ENCODE measurements at places on chromosomes 3 and 15.

DNA sequence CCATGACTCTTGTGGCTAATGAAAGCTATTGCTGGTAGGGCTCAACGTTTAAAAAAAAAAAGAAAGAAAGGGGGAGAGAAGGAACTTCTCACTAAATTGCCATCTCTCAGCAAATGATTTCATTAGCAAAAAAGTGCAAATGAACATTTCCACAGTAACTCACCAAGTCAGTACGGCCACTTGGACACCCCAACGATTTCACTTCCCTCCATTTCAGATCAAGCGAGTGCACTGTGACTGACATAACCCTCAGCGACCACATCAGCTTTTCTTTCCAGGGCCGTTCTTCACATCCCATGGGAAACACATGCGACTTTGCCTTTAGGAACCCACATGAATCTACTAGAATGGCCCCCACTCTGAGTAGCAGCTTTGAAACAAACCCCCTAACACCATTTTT lies 71.6 kb downstream of the OSBPL10 start:
- DNase-seq = no peak

- DNase-seq = no peak
Observed at GRCh38 chr15:94587113-94587512, 355.8 kb downstream of the MCTP2 start.

DNA sequence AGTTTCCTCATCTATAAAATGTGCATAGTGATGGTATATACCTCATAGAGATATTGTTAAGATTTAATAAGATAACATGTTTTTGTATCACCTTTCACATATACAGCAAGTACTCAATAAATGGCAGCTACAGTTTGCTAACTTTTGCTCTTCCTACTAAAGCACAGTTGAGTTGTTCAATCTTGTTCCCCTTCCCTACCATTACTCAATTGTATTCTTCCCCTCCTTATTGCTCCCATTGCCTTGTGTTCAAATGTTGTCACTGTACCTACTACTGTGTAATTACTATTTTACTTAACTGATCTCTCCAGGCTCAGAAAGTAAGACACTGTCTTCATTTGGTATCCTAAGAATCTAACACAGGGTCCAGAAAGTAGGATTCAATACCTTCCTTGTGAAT lies 5.5 kb downstream of the CD47 start:
- DNase-seq = no peak

DNA sequence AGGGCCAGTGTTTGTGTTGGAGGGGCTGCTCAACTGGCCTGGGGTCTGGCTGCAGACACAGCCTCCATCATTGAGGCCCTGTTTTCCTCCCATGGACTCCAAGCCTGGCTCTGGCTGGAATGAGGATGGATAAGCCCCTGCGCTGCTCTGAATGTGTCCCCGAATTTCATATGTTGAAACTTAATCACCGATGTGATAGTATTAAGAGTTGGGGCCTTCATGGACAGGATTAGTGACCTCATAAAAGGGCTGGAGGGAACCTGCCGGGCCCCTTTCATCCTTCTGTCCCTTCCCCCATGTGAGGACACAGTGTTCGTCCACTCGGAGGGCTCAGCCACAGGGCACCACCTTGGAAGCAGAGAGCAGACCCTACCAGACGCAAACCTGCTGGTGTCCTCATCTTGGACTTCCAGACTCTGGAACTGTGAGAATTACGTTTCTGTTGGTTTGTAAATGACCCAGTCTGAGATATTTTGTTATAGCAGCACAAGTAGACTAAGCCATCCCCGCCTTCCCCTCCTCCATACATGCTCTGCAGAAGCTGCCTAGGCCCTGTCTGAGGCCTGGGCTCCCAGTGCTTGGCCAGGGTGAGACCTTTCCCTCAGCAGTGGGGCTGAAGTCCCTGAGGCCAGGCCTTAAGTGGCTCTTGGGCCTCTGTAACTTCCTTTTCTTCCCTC lies 3.8 kb upstream of the LCTL start:
- no peak for DNase-seq

DNA sequence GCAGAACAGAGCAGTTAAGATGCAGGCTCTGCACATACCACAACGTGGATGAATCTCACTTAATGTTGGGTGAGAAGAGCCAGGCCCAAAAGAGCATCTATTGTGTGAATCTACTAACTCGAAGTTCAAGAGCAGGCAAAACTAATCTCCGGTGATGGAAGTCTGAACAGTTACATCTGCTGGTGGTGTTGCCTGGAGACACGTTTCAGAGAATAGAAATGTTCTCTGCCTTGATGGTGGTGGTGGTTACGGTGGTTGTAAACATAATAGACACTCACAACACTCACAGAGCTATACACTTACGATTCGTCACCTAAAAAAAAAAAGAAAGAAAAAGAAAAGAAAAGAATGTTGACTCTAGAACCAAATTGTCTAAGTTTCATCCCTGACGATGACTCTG lies 86.8 kb downstream of the LIPC start:
- DNase-seq = no peak

DNA sequence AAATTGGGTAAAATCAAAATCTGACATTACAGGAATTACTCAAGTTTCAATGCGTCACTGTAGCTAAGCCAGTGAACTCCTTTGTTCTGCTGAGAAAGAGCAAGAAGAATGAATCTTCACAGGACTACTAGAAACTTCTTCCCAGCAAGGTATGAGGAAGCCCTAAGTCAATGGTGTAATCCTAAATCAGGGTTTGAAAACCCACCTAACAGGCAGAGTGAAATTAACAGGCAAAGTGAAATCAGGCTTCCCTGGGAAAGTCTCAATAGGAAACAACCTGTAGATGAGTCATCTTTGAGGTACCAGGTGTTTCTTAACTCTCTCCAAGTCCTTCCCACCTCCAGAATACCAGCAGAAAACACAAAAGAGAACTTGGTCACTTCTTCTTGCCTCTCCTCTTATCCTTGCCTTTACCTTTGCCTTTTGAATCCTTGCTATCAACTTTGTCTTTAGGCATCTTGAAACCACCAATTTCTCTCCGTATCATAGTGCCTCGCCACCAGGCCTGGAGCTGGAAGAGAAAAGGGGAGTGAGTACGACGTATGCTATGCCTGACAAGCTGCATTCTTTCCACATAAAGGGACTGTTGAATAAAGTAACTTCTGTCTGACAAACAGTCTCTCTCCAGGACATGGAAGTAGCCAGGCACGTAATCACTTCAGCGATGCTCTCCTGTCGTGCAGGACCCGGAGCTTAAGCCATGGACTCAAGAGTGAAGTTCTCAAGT lies 60.6 kb upstream of the RPL35A start:
- DNase-seq = no peak

- no peak for DNase-seq
Observed at GRCh38 chr3:183198939-183199338, 36.4 kb upstream of the LAMP3 start.

- no peak for DNase-seq
Observed at GRCh38 chr3:109985943-109986555, 648.7 kb upstream of the DPPA4 start.

DNA sequence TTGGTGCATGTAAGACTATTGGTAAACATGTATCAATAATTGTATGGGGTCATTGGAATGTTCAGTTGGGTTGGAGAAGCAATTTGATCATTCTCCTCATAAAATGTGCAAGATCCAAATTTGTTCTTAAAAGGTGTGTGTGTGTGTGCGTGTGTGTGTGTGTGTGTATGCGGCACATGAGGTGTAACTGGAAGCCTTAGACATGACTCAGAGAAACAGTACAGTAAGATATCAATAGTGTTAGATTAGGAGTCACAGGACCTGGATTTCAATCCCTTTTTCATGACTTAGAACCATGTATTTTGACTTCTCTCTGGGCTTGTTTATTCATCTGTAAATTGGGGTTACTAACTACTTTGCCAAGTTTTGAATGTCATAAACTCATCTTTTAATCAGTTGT lies 38.3 kb downstream of the RSRC1 start:
- DNase-seq = no peak

GRCh38 chr3:22959593-22959992 lies 243.5 kb upstream of the UBE2E2 start:
- no peak for DNase-seq

DNA sequence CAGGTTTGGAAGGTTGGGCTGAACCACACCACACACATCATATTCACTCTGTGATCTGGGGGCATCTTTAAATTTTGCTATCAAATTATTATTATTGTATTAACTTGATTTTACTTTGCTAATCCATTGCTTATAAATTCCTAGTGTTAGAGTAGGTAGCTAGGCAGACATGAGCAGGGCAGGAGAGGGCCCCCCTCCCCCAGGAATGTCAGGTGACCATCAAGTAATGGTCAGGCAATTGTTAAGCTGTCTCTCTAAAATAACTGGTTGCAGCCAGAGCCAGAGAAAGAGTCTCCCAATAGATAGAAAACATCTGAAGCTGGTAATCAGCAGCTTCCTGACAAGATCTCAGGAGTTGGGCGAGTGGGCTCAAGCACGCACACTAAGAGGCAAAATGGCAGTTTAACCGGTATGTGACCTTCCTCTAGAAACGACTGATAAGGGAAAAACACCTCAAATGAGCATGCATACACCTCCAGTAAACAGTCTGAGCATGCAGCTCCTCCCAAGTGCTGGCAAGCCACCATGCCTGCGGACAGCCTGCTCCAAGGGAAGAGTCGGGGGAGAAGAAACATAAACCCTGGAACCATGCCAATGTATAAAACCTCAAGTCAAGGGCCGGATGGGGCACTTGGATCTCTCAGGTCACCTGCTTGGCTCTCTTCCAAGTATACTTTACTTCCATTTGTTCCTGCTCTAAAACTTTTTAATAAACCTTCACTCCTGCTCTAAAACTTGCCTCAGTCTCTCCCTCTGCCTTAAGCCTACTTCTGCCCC lies 3.1 kb upstream of the CXCR6 start:
- no peak for DNase-seq

DNA sequence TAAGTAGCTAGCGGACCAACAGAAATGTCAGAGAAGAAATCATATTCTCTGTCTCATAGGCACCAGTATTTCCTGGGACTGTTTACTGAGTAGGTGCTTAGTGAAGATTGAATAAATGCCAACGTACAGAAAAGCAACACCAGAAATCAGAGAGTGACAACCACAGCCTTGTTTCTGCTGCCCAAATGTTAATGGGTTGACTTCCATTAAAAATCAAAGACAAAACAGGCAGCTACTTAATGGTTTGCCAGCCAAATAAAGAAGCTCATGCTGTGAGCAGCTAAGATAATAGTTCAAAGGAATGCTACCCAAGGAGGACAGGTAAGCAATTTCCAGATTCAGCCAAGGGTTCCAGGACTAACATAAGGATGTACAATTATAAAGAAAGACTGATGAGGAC lies 270.7 kb downstream of the THSD4 start:
- no peak for DNase-seq

- no peak for DNase-seq
Observed at GRCh38 chr3:77967621-77968020, 927.7 kb downstream of the ROBO2 start.

DNA sequence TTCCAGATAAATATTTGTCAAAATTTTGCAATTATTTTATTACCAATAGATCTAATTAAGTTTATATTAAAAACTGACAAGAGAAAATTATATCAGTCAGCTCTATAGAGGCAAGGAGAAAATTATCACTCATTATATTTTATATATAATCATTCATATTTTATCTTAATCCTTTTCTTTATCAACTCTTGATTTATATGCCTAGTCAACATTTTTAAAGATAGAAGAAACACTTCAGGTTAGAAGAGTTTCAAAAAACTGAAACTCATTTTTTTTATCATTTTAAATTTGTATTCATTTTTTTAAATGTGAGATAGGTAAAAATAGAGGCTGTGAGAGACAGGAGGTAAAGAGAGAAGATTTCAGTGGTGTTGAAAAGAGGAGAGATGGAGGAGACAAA lies 217.3 kb upstream of the P2RY1 start:
- no peak for DNase-seq

DNA sequence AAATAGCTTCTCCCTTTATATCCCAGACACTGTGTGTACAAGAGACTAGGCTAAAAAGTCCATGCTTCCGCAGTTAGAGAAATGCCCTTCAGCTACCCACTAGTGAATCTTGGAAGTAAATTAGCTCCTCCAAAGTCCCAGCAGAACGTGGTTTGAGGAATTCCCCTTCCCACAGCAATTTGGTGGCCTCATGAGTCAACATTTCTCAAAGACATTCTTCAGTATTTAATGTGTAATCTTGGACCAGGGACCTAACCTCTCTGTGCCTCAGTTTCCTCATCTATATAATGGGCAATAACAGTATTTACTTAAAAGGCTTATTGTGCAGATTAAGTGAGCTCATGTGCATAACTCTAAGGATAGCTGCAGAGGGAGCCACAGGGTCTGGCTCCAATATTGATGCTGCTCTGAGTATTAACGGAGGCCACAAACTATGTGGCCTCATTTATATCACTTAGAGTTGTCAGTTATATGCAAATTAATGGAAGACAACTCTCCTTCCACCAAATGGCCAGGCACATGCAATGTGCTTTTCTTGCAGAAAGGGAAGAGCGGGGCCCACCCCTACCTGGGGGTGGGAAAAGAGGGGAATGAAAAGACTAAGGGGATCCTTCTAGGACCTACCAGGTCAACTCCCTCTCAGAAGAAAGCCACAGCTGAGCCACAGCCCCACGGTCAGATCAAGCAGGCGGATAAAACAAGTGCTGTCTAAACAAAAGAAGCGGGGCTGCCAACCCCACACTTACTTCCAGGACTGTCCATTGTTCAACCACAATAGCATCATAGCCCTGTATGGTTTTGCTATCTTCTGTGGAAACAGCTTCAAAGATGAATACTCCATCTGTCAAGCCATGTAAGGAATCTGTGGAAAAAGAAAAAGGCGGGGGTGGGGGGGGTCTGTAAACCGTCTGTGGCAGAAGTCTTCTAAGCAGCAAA lies 92.4 kb downstream of the OXNAD1 start:
- no peak for DNase-seq

DNA sequence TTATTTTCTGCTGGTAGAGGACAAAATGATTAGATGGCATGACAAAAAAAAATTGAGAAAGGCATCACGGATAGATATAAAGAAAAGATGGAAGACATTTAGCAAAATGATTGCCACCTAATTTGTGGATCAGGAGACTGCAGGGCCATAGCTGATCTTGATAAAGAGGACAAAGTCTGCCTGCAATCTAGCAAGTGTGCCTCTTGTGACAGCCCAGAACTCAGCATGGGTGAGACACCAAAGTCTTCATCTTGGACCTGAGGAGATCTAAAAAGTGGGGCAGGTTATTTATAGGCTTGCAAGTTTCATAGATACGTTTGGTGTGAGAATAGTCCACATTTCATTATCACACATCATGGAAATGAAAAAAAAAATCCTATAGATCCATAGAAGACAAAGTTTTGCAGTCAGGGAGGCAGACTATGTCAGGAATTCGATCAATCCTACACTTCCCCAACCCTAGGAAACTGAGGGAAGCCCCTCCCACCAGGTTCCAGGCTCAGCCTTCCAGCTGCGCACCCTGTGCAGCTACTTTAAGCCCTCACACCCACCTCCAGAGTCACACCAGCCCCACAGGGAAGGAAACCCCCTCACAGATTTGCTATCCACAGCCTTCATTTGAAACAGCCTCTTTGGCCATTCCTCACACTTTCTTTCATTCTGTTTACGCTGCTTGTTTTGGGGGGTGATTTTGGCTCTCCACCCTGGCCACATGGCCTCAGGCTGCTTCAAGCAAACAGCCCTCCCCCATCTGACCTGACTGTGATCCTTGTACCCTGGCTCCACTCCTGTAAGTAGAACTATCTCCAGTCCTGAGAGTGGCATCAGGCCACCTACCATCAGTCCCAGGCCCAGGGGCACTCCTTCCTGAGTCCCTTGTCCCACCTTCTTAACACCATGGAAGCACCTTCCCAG lies 28.1 kb upstream of the KLHL6 start:
- DNase-seq = no peak

GRCh38 chr3:87145553-87145952 lies 81.6 kb upstream of the CHMP2B start:
- DNase-seq = no peak

All from NCI-H187 treated with DMSO at 0.1 percent for 48 hours (cell line).